Dermis blood vessel endothelial cell (primary cell): ENCODE measurements at places on chromosomes 5 and 9.

- peak; percentile 86 for DNase-seq
Measured at GRCh38 chr5:171418316-171418981, 998 bp upstream of the FGF18 start.

DNA sequence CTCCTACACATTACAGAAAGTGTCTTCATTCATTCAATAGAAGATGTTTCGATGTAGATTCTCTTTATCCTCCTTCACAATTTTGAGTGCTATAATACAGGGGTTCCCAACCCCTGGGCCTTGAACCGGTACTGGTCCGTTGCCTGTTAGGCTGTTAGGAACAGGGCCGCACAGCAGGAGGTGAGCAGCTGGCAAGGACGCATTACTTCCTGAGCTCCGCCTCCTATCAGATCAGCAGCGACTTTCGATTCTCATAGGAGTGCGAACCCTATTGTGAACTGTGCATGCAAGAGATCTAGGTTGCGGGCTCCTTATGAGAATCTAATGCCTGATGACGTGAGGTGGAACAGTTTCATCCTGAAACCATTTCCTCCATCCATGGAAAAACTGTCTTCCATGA, 153.0 kb upstream of the SMC2 start:
- no peak for DNase-seq

- no peak for DNase-seq
Measured at GRCh38 chr5:17275289-17276158, 58.1 kb downstream of the BASP1 start.

GRCh38 chr5:14383923-14384322, 197.7 kb upstream of the OTULINL start:
- DNase-seq = peak; percentile 86

DNA sequence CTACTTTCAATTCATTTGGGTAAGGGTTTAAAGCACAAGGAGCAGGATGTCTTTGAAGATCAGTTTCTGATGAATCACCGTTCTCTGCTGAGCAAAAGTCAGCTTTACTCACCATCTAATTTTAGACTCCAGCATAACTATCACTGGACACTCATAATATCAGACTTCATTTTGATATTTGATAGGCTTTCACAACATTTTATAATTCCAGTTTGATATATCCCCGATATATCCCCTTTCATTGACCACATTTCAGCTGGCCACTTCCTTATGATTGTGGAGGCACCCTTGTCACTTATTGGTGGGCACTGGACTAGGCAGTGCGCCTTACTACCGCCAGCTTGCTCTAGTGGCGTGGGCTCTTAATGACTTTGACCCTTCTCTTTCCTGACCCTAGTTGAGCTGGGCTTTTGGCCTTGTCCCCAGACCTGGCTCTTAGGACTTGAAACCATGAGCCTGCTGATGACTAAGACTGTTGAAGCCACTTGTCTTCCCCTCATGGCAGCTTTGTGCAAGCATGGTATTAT, 46.8 kb downstream of the CYSTM1 start:
- DNase-seq = peak; percentile 70

DNA sequence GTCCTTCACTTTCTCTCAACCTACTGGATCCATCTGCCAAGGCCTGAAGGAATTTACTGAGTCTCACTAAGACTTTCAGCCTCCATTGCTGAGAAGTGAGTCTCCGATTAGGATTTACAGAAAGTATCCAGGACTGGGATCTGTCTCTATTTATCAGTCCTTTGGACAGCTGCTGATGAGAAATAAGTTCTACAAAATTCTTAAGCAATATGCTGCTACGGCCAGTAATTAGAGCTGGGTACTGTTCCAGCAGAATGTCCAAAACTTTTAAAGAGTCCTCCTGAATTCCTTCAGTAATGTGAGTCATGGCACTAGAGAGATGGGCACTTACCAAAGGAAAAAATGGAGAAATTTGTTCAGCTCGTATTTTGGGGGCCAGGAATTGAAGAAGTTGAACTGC, 5.9 kb downstream of the TEX10 start:
- no peak for DNase-seq

DNA sequence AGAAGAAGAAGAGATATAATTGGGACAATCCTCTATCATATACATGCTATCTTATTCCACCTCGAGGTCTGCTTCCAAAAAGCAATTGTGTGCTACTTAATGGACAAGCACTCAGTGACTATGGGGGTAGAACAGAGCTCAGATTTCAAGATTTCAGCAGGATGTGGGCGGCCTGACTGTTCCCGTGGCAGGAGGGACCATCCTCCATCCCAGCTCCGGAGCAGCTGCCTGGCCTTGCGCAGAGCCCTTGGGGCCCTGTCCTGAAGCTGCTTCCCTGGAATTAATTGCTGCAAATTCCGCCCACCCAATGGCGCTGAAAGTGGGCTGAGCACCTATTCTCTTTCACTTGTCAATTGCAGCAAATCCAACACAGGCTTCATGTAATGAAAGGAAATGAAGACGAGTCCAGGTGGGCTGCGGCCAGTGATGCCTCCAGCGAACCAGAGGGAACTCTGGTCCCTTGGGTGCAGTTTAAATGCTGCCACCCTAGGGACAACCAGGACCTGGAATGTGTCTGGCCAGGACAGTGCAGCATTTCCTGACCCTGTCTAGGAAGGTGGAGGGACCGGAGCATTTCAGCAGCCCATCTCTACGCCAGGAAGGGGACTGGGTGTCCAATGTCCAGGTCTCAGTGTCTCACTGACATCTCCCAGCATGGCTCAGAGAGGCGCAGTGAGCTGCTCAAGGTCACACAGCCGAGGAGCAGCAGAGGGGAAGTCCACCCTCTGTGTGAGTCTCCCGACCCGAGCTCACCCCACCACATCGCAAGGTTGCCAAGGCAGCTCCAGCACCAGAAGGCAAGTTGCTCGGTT, 50.5 kb upstream of the FCN1 start:
- no peak for DNase-seq

- no peak for DNase-seq
Measured at GRCh38 chr5:41683181-41683580, 172.8 kb upstream of the PLCXD3 start.

DNA sequence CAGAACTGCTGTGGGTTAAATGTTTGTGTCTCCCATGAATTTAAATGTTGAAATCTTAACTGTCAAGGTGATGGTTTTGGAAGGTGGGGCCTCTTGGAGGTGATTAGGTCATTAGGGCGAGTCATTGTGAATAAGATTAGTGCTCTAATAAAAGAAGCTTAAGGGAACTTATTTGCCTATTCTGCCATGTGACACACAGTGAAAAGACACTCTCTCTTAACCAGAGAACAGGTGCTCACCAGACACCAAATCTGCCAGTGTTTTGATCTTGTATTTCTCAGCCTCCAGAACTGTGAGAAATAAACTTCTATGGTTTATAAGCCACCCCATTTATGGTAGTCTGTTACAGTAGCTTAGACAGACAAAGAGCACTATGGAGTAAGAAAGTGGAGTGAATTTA, 117.9 kb upstream of the SV2C start:
- no peak for DNase-seq

GRCh38 chr9:9674461-9674860, 938.3 kb downstream of the PTPRD start:
- DNase-seq = no peak

GRCh38 chr5:10661401-10661800, 97.5 kb downstream of the ANKRD33B start:
- DNase-seq = no peak

DNA sequence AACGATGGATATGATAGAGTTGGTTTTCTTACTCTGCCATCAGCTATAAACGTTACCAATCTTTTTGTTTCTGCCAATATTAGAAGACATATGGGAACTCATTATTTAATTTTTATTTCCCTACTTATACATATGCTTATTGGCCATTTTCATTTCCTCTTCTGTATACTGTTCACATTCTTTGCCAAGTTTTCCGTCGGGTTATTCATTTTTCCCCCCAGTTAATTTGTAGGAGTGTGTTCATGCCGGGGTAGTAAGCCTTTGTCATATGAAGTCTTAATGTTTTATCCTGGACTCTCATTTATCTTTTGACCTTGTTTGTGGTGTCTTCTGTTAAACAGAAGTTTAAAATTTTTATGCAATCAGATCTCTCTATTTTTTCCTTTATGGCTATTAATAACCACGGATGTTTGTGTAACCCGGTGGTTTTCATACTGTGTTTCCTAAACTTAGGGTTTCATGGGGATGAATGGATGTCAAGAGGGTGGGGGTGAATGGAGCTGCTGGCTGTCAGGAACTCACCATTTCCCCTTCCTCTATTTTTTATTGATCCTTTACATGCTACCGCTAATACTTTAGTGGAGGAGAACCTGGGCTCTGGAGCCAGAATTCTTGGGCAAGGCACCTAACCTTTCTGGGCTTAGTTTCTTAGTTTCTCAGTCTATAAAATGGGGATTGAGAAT, 42.5 kb upstream of the PPARGC1B start:
- DNase-seq = no peak

DNA sequence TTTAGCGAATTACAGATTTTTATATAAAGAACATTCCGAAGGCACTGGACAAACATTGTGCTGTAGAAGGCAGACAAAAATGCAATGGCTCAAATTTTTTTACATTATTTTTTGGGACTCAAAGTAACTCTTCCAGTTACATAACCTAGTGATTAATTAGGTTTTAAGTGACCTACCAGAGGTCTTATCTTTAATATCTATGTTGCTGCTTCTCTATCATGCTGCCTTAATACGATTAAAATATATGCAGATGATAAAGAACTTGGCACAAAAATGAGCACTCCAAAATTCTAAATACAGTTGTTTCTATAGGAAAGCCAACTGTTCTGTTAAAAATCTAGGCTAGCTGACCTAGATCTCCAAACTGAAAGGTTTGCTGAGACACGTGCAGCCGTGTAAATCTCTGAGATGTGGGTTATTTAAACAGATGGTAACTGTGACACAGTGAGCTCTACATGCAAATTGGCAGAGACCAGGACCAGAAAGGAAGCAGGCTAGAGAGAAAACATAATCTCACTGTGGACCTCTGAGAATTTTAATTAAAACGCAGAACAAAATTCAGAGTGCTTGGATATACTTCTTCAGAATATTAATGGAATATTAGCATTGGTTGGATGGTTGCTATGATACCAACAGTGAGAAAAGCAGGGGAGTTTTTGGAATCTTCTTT, 56.2 kb downstream of the CAMK4 start:
- no peak for DNase-seq

GRCh38 chr9:83271665-83272071, 208.7 kb upstream of the RASEF start:
- DNase-seq = peak; percentile 89

DNA sequence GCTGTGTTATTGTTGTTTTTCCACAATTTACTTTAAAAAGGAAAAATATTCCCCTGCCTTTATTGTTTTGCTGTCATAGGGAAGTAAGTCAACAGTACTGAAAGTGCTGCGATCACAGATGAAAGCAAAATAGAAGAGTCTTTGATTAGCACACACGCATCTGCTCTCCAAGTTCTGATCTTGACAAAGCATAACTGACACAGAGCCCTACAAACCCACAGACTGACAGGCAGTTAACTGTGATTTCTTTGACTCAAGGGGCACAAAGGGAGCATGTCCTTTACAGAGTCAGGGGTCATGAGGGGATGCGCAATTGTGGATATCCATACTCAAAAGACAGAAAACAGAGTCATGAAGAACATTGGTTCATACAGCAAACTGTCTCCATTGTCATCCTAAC, 123.7 kb downstream of the SNCAIP start:
- no peak for DNase-seq

- DNase-seq = no peak
Measured at GRCh38 chr5:178325679-178326373, 93.2 kb upstream of the PHYKPL start.

- no peak for DNase-seq
Measured at GRCh38 chr5:142455856-142456255, 131.0 kb upstream of the SPRY4 start.

GRCh38 chr5:91245074-91245452, 138.1 kb downstream of the ARRDC3 start:
- DNase-seq = no peak

- DNase-seq = no peak
Measured at GRCh38 chr5:66989286-66989685, 207.3 kb downstream of the CD180 start.

GRCh38 chr5:39198127-39198526, 21.2 kb downstream of the FYB1 start:
- no peak for DNase-seq
